ENCODE measurements at places on chromosomes 7 and 10.

DNA sequence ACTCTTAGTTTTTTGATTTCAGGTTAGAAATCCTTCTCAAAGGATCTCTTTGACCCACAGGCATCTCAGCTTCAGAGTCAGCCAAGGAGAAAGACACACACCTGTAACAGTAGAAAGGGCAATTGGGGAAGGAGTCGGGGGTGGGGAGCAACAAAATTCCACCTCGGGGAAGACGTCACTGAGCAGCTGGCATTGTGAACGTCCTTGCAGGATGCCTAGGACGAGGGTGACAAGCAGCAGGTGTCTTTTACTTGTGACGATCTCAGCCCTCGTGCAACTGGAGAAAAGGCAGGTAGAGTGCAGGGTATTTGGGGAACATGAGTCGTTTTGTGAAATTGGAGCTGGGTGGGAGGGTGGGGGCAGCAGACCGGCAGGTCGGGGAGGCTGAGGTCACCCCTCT is 627.0 kb downstream of the ACTR3B start:
- no peak for DNase-seq

DNA sequence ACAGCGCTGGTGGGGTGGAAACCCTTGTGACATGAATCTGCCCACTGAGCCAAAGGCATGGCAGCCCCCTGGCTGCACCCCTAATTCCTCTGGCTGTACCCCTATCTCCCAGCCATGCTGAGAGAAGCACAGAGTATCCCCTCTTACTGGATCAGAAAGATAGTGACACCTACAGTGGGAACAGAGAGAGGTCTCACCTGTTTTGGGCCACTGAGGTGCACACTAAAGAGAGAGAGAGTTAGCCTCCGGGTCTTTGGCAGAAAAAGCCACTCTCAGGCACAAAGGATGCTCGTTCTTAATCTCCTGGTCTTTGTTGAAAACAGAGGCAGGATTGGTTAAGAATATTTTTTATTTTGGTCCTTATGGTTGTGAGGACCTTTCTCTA is 11.3 kb downstream of the TSPAN14 start:
- no peak for DNase-seq

GRCh38 chr7:156082048-156083040 is 270.1 kb upstream of the SHH start:
- DNase-seq, result no peak

DNA sequence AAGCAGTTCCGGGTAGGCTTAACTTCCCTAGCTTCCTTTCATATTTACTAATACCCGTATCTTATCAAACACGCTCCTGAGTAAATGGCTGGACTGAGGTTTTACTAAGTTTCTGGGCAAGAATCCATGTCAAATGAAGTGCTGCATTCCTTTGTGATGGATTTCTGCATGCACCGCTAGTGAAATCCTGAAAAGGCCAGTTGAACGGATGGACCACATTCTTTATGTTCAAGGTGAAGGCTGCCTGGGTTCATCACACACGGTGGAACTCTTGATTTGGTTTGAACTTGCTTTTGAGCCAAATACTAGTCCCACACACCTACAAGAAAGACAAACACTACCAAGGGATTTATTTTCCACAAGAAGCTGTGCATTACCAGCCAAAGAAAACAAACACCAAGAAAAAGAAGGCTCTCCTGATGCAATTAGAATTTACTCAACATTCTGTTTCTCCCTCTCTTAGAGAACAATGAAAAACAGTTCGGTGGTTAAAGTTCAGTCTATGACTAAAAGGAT is 255.0 kb upstream of the SEMA3C start:
- no peak for DNase-seq

DNA sequence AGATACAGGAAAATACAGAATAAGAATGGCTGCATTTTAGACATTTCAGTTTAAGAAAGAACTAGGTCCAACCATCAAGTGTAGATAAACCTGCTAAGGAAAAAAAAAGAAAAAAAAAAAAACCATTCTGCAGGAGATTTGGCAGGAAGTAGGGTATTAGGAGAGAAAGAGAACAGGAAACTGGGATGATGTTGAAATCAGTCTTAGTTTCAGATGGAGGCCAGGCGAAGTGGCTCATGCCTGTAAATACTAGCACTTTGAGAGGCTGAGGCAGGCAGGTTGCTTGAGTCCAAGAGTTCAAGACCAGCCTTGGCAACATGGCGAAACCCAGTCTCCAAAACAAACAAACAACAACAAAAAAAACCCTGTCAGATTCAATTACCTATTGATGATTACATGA is 120.2 kb downstream of the RAB11FIP2 start:
- DNase-seq, result no peak

GRCh38 chr7:149292462-149292823 is 30.4 kb downstream of the ZNF783 start:
- no peak for DNase-seq

DNA sequence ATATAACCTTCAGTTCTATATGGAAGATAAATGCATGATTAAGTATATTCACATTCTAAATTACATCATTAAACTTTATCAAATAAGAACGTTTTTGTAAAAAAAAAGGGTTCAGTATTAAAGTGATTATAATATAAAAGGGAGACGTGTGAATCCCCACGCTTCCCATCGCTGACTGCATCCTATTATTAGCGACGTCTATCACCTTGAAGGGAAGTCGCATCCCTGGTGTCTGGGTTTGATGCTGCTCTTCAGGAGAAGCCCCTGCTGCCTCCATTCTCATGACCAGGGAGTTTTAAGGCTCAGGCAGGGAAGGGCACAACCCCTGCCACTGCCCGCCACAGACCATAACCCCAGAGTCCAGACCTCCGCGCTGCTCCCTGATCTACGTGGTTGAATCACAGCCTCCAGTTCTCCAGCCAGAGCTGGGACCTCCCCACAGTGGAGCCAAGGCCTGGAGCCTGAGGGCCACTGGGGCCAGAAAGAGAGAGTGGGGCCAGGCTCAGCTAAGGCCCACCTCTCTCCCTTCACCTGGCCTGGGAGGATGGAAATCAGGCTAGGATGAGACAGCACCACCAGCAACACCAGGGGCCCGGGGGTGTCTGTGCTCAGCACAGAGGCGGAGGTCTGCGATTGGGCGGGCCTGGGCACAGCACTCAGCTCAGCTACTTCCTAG is 130.6 kb downstream of the TCERG1L start:
- no peak for DNase-seq
